Glutamatergic neuron (in vitro differentiated cells): ENCODE measurements at places on chromosomes 1 and 21.

GRCh38 chr1:110161165-110161564, 10.9 kb downstream of the SLC6A17 start:
- DNase-seq, result no peak

GRCh38 chr1:82445827-82446226, 645.1 kb downstream of the ADGRL2 start:
- no peak for DNase-seq

GRCh38 chr1:224118688-224119087, 4.8 kb downstream of the FBXO28 start:
- no peak for DNase-seq

DNA sequence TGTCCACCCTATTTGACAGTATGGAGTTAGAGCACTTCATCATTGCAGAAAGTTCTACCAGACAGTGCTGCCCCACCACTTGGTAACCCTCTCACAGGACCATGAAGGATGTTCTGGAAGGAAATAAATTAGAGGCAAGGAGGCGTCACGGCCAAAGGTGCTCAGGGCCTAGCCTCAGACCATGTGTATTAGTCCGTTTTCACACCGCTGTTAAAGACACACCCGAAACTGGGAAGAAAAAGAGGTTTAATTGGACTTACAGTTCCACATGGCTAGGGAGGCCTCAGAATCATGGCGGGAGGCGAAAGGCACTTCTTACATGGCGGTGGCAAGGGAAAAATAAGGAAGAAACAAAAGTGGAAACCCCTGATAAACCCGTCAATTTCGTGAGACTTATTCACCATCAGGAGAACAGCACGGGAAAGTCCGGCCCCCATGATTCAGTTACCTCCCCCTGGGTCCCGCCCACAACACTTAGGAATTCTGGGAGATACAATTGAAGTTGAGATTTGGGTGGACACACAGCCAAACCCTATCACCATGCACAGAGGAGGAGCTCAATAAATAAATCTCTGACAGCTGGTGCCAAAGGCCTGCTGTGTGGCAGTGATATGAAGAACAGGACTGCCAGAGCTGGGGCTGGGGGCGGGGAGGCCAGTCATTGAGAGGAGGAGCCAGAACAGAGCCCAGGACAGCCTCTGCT, 75.8 kb downstream of the FHAD1 start:
- DNase-seq, result no peak

DNA sequence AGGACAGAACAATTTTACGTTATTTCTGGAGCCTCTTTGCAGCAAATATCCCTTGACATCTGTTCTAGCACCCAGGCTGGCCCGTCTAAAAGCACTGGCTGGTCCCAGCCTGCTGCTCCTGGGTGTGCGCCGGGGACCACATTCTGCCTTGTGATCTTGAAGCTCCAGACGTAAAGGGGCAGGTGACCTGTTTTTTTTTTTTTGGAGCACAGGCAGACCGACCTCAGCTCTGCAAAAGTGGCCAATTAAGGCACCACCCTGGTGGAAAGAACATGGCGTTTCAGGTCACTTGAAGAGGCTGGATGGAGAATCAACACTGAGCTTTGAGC, 13.8 kb upstream of the CAMTA1 start:
- no peak for DNase-seq

GRCh38 chr21:14243461-14243860, 27.5 kb downstream of the RBM11 start:
- no peak for DNase-seq
